ENCODE measurements at places on chromosomes 16 and 17. TPM values are rescaled to one million over a fixed set of nuclear protein-coding genes. Genes with fewer than 3 reads are reported as not detected.

Gene ACSM5
- total RNA-seq = not detected

Gene CD7
- total RNA-seq = not detected

Gene METRNL
- 41.1 TPM for total RNA-seq

Gene ZNF19
- total RNA-seq = 4.7 TPM

Gene RTN4RL1
- total RNA-seq = under 0.01 TPM

Gene MMP28
- 2.7 TPM for total RNA-seq

Gene CYBC1
- total RNA-seq = 67.1 TPM

Gene TLCD3A
- total RNA-seq = 27.7 TPM

Gene KLHL11
- 38.1 TPM for total RNA-seq

Gene MYH2
- total RNA-seq = not detected

Gene KCNG4
- not detected for total RNA-seq

Gene APOBR
- total RNA-seq = not detected

Gene WIPF2
- total RNA-seq = 7.9 TPM

Gene PSMB10
- 23.2 TPM for total RNA-seq

Gene FBXL16
- total RNA-seq = 0.11 TPM

Gene FOXN1
- not detected for total RNA-seq
